ENCODE measurements at places on chromosomes 7 and 10.

DNA sequence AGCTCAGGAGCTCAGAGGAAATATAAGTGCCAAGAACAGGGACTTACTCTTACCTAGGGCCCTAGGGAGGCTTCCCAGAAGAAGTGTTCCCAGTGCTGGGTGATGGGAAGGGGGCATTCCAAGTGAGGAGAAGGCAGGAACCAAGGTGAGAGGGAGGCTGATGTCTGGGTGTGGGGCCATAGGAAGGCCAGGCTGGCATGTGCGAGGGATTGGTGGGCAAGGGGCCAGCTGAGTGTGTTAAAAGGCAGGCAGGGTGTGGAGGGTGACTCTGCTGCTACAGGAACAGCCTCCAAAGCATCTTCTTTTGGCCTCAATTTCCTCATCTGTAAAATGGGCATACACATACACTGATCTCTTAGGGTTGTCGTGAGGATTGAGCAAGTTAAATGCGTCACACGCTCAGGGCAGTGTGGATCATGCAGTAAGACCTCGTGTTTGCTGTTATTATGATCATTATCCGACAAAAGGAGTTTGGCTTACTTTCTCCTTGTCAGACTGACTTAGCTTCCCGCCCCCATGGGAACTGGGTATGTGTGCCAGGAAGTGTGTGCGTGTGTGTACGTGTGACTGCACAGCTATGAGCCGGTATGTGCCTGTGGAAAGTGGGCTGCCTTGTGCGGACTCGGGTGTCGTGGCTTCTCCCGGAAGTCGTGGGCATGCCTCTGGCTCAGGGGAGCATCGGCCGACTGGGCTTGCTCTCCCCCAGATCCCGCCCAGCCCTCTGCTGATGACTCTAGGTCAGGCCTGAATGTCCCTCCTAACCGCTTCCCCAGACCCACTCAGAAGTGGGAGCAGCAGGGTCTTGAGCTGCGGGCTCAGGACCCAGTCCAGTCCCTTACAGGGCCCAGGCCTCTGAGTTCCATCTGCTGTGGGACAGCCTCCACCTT is 59.6 kb downstream of the NEURL1 start:
- DNase-seq, result no peak

DNA sequence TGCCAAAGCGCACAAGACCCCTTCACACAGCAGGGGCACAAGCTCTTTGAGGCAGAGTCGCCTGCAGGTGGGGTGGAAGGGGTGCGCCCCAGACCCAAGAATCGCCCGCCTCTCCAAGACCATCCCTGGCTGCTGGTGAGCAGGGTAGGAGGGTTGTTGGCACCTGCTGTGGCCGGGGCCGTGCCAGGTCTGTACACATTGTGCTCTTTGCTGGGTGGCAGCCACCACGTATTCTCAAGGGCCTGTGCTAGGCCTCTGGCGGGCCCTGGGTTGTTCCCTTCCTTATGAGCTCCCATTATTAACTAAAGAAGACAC is 84.4 kb downstream of the LHPP start:
- peak; percentile 83 for DNase-seq

GRCh38 chr10:20776384-20777118 is 120.6 kb downstream of the NEBL start:
- no peak for DNase-seq

GRCh38 chr7:47747160-47747559 is 165.2 kb upstream of the TNS3 start:
- no peak for DNase-seq

DNA sequence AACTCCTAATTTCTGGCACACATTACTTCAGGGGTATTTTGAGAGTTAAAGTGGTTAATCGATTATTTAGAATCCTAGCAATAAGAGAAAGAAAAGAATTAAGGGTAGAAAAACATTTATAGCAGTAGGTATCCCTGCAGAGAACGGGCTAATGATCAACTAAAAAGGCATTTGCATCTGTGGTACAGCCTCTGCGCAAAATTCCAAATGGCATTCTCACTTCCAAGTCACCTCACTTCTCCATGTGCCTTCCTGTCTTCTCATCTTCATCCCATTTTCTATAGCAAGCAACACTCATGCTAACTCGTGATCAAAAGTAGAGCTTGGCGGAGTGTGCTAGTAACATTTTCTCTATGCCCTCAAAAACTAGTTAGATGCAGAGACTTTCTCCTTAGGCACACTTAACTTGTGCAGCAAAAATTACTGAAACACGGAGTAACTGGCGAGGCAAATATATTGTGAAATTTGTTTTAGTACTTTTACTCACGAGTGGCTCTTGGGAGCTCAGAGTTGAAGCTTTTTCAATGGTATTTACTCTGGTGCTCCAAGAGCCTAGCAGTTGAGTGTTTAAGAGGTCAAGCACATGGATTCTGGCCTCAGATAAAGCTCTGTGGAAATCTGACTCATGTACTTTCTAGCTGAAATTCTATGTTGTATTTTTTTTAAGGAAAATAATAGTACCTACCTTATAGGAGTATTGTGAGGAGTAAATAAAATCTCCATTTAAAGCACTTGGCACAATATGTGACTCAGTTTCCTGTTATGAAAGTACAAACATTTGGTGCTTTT is 65.1 kb downstream of the MET start:
- no peak for DNase-seq

GRCh38 chr10:3710764-3711163 is 74.2 kb downstream of the KLF6 start:
- DNase-seq, result no peak

GRCh38 chr7:55087521-55087961 is 68.7 kb downstream of the EGFR start:
- DNase-seq, result no peak

GRCh38 chr10:85648279-85648754 is 718.3 kb downstream of the GRID1 start:
- DNase-seq, result no peak

GRCh38 chr7:118845791-118846190 is 621.3 kb downstream of the ANKRD7 start:
- DNase-seq, result no peak

DNA sequence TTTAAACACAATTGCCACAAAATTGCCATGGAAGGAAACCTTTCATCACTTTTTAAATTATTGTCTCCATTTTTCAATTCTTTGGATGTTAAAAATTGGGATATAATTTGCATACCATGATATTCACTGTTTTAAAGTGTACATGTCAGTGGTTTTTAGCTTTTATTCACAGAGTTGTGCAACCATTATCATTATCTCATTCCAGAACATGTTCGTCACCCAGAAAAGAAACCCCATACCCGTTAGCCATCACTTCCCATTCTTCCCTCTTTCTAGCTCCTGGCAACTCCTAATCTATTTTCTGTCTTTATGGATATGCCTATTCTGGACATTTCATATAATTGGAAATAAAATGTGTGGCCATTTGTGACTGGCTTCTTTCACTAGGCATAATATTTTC is 260.3 kb upstream of the FERD3L start:
- no peak for DNase-seq

DNA sequence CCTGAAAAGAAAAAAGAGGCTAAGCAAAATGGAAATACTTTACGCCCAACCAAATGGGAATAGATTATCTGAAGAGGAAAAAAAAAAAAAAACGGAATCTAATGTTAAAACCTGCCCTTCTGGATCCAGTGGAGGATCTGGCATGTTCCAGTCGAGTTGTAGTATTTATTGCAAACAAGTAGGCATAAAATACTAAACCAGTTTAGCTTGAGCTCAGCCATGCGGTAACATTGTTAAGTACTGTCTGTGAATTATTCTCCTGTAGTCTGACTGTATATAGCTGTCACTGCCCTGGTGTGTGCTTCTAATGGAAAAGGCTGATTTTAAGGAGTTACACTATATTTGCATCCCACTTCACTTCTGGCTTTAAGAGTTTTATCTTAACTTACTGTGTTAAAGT is 40.3 kb downstream of the CELF2 start:
- no peak for DNase-seq

DNA sequence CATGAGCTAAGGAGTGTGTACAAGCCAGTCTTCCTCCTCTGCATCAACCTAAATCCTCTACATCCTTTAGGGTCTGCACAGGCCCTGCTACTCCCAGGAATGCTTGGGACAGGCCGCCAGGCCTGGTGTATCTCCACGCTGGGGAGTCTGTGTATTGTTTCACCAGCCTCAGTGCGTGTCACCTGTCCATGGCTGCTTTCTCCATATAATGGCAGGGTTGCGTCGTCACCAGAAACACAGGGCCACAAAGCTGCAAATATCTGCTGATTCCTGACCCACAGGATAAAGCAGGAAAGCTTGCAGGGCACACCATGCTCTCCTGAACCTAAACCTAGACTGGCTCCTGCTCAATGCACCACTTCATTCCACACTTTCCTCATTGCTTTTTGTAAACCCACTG is 45.6 kb downstream of the COBL start:
- no peak for DNase-seq

DNA sequence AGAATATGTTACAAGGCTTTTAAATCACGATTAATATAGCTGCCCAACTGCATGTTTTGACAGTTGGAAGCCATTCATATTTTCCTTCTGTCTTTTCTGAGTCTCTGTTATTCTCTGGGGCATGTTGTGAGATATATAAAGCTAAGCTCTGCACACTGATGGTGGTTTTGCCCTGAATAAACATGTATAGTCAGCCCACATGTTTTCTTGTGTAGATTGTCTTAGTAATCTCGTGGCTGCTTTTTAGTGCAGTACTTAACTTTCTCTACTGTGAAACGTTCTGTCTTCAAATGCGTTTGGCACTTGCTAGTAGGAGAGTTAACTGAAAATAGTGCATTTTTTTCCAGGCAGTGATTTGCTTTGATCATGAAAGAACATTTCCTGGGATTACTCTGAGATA is 268.5 kb downstream of the DNAJB9 start:
- DNase-seq, result no peak

- DNase-seq, result no peak
Observed at GRCh38 chr10:120735773-120736371, 115.3 kb upstream of the WDR11 start.

GRCh38 chr7:39410582-39410981 is 155.6 kb upstream of the YAE1 start:
- DNase-seq, result no peak

DNA sequence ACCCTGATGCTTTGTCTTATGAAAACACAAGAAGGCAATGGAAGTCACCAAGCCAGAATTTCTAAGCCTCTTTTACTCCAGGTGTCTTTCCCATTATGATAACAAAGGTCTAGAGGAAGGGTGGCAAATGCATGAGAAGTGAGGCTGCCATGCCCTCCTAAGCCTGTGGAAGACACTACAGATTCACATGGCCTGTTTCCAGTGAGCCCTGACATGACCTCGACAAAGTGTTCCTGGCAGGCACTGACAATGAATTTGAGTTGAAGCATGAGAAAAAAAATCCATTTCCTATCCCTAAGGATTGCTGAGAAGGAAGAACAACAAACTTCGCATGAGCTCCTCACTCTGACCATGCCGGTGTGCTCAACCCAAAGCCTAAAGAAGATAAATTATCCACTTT is 268.0 kb downstream of the HTR7 start:
- no peak for DNase-seq

- DNase-seq, result peak; percentile 4
Observed at GRCh38 chr7:24233386-24233785, 50.6 kb upstream of the NPY start.

GRCh38 chr7:29113384-29114102 is 32.8 kb downstream of the CPVL start:
- DNase-seq, result peak; percentile 12

GRCh38 chr7:100642534-100642907 is 1.2 kb upstream of the TFR2 start:
- no peak for DNase-seq

GRCh38 chr7:28815928-28816373 is 142.2 kb downstream of the TRIL start:
- no peak for DNase-seq

- no peak for DNase-seq
Observed at GRCh38 chr10:70596110-70596798, 6.3 kb downstream of the PRF1 start.

DNA sequence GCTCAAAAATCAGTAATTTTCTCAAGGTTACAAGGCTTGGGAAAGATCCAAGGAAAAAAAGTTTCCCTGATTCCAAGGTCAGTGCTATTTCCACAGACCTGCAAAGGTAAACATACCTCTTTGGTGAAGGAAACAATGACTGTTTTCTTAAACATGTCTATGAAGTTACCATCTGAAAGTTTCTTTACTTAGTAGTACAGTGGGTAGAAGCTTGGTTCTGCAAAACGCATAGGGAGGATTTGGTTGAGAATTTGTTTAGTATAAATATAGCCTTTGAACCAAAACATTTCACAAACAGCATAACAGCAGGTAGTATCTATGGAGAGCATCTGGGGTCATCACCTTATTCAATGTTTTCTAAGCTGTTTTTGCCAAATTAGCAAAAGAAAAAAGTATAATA is 169.6 kb downstream of the CCSER2 start:
- no peak for DNase-seq

DNA sequence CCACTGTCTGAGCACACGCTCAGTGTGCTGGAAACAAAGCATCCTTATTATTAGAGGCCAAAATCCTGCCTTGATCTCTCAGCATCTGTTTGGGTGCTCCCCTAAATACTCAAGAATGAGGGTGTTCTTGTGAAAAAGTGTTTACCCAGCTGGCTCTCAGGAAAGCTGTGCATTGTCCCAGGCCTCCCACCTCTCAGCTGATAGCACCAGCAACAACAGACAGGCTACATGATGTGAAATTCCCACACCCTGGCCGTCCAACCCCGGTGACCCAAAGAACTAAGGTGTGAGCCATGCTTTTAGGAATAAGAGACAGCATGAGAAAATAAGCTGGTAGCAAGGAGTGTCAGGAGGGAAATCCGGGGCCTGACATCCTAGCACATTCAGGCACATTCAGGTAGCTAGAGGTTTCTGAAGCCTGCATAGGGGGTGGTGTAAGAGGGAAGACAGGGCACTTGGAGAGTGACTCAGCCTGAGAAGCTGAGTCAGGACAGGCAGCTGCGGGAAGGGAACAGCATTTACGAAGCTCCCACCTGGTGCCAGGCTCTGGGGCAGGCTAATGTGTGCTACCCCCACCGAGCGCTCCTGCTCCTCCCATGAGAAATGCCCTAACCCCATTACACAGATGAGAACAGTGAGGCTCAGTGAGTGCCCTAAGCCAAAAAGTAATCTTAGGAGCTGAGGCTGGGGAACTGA is 205.6 kb downstream of the GRID1 start:
- DNase-seq, result no peak

- no peak for DNase-seq
Observed at GRCh38 chr10:8594711-8595110, 540.2 kb downstream of the GATA3 start.

- no peak for DNase-seq
Observed at GRCh38 chr10:49318755-49319154, 19.8 kb downstream of the C10orf71 start.

DNA sequence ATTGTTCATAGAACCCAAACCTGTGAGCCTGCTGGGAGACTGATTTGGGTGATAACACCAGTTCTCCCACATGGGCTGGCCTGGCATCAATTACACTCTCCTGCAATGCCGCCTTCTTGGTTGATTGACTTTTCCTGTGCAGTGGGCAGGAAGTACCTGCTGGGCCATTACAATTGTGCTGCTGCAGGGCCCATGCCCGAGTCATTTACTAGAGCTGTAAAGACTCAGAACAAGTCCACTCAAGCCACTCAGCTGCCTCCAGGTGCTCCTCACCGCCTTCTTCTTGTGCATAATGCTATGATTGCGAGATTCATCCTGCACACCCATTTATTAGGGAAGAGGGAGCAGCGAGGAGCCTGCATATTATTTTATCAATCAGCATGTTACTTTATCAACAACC is 264.0 kb downstream of the TCERG1L start:
- DNase-seq, result no peak

Measured in NCI-H2081 (cell line).